Body of pancreas (tissue), 4 donors: ENCODE measurements at places on chromosomes 1 and 21. TPM values are rescaled to one million over a fixed set of nuclear protein-coding genes. Genes with fewer than 3 reads are reported as not detected.

SPRR5 gene
- not detected for total RNA-seq

COL11A1 gene
- 2.6 TPM for total RNA-seq

COL6A1 gene
- total RNA-seq = 112 TPM

JAM2 gene
- 0.33 TPM for total RNA-seq

AADACL4 gene
- not detected for total RNA-seq

BGLAP gene
- total RNA-seq = 0.52 TPM

INSRR gene
- not detected for total RNA-seq

B3GALT5 gene
- total RNA-seq = 4.9 TPM

ANGPTL3 gene
- total RNA-seq = not detected

KCNE1 gene
- not detected for total RNA-seq

DNA sequence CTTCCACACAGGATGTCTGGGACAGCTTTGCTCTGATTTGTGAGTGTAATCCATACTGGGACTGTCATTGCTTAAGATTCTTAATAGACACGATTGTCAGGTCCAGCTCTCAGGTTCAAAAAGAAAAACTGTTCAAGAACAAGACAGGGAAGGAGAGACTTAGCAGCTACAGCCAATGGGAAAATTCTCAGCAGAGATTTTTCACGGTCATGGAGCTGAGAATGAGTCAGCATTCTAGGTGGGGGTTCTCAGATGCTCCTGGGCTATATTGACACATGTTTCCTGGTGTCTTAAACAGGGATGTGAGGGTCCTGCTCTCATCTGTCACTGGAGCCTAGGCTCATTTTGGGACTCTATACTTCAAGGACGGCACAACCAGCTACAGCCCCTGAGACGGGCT lies 318.3 kb downstream of the RRAGC start:
- H3K4me3 ChIP-seq = no peak overlapping the region
- H3K27me3 ChIP-seq = no peaks in the 10 kb centered on the region
- H3K27ac ChIP-seq = no peak overlapping the region
- no peaks in the 10 kb centered on the region for H3K36me3 ChIP-seq
- DNase-seq = no peak

GRCh38 chr1:175498002-175498401 lies 245.4 kb downstream of the TNR start:
- H3K4me1 ChIP-seq = no peaks in the 10 kb centered on the region
- H3K27me3 ChIP-seq = no peaks in the 10 kb centered on the region
- H3K36me3 ChIP-seq = no peaks in the 10 kb centered on the region
- H3K4me3 ChIP-seq = no peak overlapping the region
- DNase-seq = no peak
- H3K27ac ChIP-seq = no peak overlapping the region

GRCh38 chr1:222233444-222234158 lies 314.3 kb downstream of the HHIPL2 start:
- H3K36me3 ChIP-seq = no peaks in the 10 kb centered on the region
- DNase-seq = no peak
- H3K27me3 ChIP-seq = no peaks in the 10 kb centered on the region
- no peak overlapping the region for H3K4me3 ChIP-seq
- H3K27ac ChIP-seq = no peak overlapping the region

GRCh38 chr1:100344774-100345173 lies 7.5 kb upstream of the CDC14A start:
- no peaks in the 10 kb centered on the region for H3K27me3 ChIP-seq
- no peak overlapping the region for H3K4me3 ChIP-seq
- H3K36me3 ChIP-seq = no peaks in the 10 kb centered on the region
- no peak overlapping the region for H3K27ac ChIP-seq

DNA sequence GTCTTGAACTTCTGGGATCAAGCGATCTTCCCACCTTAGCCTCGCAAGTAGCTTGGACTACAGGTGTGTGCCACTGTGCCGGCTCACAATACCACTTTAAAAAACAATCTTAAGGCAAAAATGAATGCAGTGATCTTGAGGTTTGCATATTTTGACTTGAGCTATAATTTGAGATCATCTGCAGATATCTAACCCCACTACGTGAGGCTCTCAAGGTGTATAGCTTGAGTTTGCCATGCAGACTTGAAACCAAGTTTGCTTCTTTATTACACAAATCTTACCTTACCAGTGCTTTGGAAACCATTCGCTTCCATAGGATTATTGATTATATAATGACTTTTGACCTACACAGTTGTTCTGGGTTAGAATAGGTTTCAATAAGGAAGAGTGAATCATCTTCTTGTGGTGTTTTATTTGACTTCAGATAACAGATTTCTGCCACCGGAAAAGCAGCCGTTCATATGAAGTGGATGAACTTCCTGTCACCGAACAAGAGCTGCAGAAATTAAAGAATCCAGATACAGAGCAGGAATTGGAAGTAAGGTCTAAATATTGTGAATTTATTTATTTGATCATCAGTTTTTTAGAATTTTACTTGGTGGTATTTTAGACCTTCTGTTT lies 155.1 kb downstream of the VPS13D start:
- H3K4me1 ChIP-seq = peaks cover 22% of the 10 kb centered on the region
- no peaks in the 10 kb centered on the region for H3K27me3 ChIP-seq
- H3K4me3 ChIP-seq = no peak overlapping the region
- peaks cover 10% of the 10 kb centered on the region for H3K36me3 ChIP-seq

GRCh38 chr1:67352211-67352610 lies 44.5 kb downstream of the IL12RB2 start:
- H3K4me1 ChIP-seq = no peaks in the 10 kb centered on the region
- DNase-seq = no peak

DNA sequence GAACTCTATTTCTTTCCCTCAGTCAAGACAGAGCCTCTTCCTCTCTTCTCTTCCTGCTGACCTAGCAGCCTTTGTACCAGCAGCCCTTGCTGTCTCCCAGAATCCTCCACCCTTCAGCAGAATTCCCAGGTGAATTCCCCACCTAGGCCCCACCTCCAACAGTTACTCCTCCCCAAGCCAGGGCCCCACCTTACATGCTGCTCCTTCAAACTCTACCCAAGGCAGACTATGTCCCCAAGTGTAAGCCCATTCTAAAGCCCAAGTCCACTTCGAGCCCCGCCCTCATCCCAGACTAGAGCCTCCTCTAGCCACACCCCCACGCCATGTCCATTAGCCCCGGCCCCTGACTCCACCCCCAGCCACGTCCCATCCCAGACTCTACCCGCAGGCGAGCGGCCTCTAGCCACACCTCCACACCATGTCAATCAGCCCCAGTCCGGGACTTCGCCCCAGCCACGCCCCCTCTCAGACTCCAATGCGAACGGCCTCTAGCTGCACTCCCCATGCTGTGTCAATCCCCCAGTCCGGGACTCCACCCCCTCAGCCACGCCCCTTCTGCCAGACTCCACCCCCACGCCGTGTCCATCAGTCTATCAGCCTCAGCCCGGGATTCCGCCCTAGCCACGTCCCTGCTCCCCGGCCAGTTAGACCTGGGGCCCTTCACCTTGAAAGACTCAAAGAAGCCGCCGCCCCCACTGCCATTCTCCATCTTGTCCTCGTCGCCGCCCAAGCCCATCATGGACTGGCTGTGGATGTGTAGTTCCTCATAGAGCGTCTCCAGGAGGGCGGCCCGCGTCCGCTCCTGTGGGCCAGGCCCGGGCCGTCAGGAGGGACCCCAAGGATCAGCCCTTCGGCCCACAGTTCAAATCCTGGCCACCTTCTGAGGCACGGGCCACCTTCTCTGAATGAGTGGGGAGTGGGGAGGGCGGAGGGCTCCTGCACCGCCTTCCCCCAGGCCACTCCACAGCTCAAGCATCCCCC lies 61.3 kb downstream of the RAP1GAP start:
- H3K36me3 ChIP-seq = peaks cover 13% of the 10 kb centered on the region
- H3K4me1 ChIP-seq = peaks cover 8% of the 10 kb centered on the region

- no peak within 1 kb of the TSS for H3K27ac ChIP-seq
- H3K27me3 ChIP-seq = no peaks in the 10 kb centered on the region
- no peak within 1 kb of the TSS for H3K4me3 ChIP-seq
- DNase-seq = no peak
Observed at GRCh38 chr21:14210738-14211137, at the start of gene LIPI. LIPI (minus strand) TSS chr21:14210955; CDS start chr21:14210845, 110 bp downstream.

DNA sequence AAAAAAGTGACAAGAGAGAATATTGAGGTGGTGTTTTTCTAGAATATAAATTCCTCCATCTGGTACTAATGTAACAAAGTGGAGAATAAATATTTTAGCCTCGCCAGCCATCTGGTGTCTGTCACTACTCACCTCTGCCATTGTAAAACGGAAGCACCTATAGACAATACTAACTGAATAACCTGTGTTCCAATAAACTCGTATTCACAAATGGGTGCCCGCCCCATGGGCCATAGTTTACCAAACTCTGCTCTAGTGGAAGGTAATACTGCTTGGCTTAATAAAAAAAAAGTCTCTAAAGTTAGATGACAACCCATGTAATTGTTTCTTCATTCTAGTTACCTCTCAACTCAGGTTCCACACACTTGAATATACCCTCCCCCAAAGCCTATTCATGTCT lies 8.1 kb downstream of the MIS18A start:
- no peak for DNase-seq
- H3K4me1 ChIP-seq = no peaks in the 10 kb centered on the region
- no peak overlapping the region for H3K27ac ChIP-seq
- H3K36me3 ChIP-seq = no peaks in the 10 kb centered on the region
- no peak overlapping the region for H3K4me3 ChIP-seq
- no peaks in the 10 kb centered on the region for H3K27me3 ChIP-seq

GRCh38 chr1:29426701-29427279 lies 190.5 kb downstream of the PTPRU start:
- peak; percentile 18 for DNase-seq
- H3K27ac ChIP-seq = no peak overlapping the region
- H3K27me3 ChIP-seq = no peaks in the 10 kb centered on the region
- H3K4me3 ChIP-seq = no peak overlapping the region

DNA sequence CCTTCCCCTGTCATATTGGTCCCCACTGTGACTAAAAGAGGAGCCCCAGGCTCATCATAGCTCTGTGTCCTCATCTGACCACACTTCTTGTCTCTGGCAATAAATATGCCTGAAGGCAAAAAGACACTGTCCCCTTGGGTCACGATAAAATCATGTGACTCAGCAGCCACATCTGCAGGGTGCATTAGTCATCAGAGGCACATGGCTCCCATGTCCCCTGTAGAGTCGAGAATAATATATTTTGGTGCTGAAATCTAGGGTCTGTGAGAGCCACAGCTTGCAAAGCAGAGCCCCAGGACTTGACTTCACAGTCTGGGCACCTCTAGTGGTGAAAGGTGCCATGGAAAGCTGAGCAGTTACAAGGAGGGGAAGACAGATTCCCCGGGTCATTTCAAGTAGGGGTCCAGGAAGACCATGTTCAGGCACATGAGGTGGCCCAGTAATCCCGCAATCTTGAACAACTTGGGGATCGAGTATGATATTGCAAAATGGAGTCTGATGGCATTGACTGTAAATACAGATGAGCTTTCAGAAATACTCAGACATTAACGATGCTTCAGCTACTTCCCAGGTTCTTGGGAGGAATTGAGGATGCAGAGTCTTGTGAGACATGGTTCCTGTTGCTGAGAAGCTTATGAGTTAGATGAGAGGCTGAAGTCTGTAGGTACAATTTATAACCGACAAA lies 68.6 kb downstream of the SLC35F3 start:
- H3K36me3 ChIP-seq = no peaks in the 10 kb centered on the region
- DNase-seq = no peak
- H3K4me3 ChIP-seq = no peak overlapping the region
- no peaks in the 10 kb centered on the region for H3K4me1 ChIP-seq

DNA sequence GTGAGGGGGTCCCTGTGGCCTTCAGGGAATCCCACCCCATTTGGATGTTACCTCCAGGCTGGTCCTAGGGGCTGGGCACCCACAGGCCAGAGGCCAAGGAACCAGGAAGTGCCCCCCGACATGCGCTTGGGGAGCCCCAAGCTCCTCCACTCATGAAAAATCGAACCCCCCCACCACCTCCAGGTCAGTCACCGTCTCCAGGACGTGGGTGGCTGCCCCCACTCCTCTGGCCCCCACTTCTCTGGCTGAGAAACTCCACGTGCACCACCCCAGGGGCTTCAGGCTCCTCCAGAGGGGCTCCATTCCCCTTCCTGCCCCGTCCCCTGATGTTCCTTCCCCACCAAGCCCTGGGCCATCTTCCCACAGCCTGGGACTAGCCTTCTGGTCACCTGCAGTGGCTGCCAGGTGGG lies 30.5 kb upstream of the POFUT2 start:
- no peaks in the 10 kb centered on the region for H3K27me3 ChIP-seq
- DNase-seq = no peak
- no peak overlapping the region for H3K4me3 ChIP-seq
- no peak overlapping the region for H3K27ac ChIP-seq
- H3K36me3 ChIP-seq = no peaks in the 10 kb centered on the region

DNA sequence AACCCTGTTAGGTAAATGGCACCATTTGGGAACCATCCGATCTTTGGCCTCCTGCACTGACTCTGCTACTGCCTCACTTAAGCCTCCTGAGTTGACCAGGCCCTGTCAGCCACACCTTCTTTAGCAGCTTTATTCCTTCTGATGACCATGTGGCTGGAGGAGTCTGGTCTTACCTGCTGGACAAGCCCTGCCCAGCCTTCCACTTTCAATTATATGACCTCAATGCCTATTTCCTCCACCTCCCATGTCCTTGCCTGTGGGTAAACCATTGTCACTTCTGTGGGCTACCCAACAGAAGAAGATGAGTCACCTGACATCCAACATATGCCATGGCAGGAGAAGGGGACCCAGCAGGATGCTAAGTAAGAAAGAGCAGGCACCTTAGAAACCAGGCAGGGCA lies 393.8 kb downstream of the NTNG1 start:
- no peaks in the 10 kb centered on the region for H3K27me3 ChIP-seq
- no peak for DNase-seq
- no peaks in the 10 kb centered on the region for H3K4me1 ChIP-seq
- no peak overlapping the region for H3K27ac ChIP-seq
- H3K4me3 ChIP-seq = no peak overlapping the region

- peak overlapping the region; percentile 71 for H3K27ac ChIP-seq
- no peaks in the 10 kb centered on the region for H3K27me3 ChIP-seq
- peaks cover 16% of the 10 kb centered on the region for H3K4me1 ChIP-seq
- no peak overlapping the region for H3K4me3 ChIP-seq
Observed at GRCh38 chr1:94962409-94963265, 35.7 kb upstream of the CNN3 start.

GRCh38 chr1:229478852-229479251 lies 29.3 kb downstream of the NUP133 start:
- no peaks in the 10 kb centered on the region for H3K36me3 ChIP-seq
- no peak overlapping the region for H3K27ac ChIP-seq
- no peak for DNase-seq
- no peaks in the 10 kb centered on the region for H3K4me1 ChIP-seq
- no peak overlapping the region for H3K4me3 ChIP-seq
